Small intestine (tissue), 16 donors: ENCODE measurements at places on chromosomes 5 and 9. TPM values are rescaled to one million over a fixed set of nuclear protein-coding genes. Genes with fewer than 3 reads are reported as not detected.

DNA sequence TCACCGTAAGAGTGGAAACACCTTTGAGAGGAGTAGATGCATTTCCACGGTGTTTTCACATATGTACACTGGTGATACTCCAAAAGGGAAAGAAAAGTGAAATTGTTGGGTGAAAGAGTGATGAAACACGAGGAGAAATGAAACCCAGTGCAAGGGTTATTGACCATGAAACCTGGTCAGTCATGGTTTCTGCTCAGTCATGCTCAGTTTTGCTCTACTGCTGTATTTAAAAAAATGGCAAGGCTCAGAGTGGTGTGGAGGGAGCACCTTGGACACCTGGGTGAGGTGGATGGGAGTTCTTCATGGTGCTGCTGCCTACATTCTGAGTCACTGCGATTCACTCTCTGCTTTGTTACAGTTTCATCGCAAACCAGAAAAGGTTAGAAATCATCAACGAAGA lies 32.3 kb downstream of the NTRK2 start:
- H3K4me1 ChIP-seq, result no peaks in the 10 kb centered on the region
- H3K27me3 ChIP-seq, result no peaks in the 10 kb centered on the region
- no peak for DNase-seq
- no peaks in the 10 kb centered on the region for H3K36me3 ChIP-seq
- H3K27ac ChIP-seq, result no peak overlapping the region

GRCh38 chr9:79977074-79977435 lies 405.3 kb downstream of the TLE4 start:
- no peaks in the 10 kb centered on the region for H3K4me1 ChIP-seq
- no peaks in the 10 kb centered on the region for H3K36me3 ChIP-seq
- H3K4me3 ChIP-seq, result no peak overlapping the region

- H3K4me3 ChIP-seq, result no peak overlapping the region
- no peaks in the 10 kb centered on the region for H3K36me3 ChIP-seq
- no peaks in the 10 kb centered on the region for H3K27me3 ChIP-seq
- H3K27ac ChIP-seq, result no peak overlapping the region
- no peaks in the 10 kb centered on the region for H3K4me1 ChIP-seq
- no peak for DNase-seq
These were observed 284.2 kb downstream of the MAST4 start for GRCh38 chr5:66880401-66880800.

DNA sequence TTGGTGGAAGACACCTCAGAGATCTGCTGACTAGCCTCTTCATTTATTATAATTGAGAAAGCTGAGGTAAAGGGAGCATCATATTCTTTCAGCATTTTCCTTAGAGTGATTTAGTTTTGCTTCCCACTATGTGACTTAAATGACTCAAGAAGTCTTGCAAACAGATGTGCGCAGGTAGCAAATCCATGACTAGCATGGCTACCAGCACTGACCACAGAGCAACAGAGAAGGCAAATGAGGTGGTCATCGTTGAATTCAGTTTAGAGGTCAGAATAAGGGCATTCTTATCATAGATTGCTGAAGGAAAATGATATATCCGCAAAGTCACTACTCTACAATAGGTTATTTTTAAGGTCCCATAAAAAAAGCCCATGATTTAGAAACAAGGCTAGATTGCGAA lies 162.2 kb downstream of the PIK3R1 start:
- H3K27me3 ChIP-seq, result no peaks in the 10 kb centered on the region
- peak overlapping the region; percentile 22 for H3K27ac ChIP-seq
- DNase-seq, result no peak
- H3K4me3 ChIP-seq, result no peak overlapping the region

DNA sequence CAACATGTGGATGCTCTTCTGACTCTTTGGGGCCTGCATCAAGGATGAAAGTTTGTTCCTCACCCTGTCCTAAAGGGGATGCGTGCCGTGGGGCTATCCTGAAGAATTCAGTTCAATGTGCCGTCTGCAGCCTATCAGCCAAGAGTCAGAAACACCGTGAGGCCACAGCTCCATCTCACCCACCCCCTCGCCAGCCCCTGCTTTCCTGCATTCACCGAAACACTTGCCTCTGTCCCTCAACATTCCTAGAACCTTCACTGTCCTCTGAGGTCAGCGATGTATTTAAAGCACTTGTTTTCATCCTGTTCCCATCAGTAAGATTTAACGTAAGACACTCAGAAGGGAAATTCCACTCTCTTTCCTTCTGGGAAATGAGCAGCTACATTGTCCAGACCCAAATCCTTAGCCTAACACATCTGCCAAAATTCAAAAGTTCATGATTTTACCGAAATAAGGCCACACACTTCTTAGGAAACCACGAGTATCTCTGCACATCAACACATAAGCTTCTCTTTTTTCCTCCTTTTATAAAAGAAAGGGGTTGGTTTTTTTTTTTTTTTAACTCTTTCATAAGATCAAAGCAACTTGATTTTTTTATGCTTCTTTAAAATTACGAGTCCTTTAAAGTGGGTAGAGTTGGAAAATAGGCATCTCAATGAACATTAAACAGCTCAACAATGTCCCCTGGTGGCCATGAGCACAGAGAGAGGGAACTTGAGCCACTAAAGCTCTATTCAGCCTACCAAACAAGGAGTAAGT lies 100.7 kb downstream of the SUSD1 start:
- DNase-seq, result peak; percentile 73
- H3K36me3 ChIP-seq, result no peaks in the 10 kb centered on the region

GRCh38 chr5:172479034-172479783 lies 24.9 kb upstream of the SH3PXD2B start:
- no peak overlapping the region for H3K4me3 ChIP-seq
- DNase-seq, result peak; percentile 93
- H3K27me3 ChIP-seq, result no peaks in the 10 kb centered on the region
- no peak overlapping the region for H3K27ac ChIP-seq
- H3K36me3 ChIP-seq, result no peaks in the 10 kb centered on the region

DNA sequence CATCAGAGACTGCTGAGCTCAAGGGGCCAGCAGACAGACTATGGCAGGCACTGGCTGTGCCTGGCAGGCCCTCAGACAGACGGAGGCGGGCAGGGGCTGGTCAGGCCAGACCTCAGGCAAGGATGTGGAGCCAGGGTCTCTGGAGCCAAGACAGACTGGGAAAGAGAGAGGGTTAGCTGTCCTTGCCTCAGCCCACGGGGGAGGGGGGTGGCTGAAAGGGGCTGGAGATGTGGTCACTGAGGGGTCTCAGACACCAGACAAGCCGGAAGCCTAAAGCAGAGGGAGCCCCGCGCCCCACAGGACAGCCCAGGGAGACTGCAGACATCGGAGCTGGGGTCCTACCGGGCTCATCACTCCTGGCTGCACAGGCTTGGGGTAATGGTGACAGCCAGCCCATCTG lies 141.2 kb upstream of the FOXD4L5 start:
- H3K27ac ChIP-seq, result no peak overlapping the region
- no peak overlapping the region for H3K4me3 ChIP-seq
- no peaks in the 10 kb centered on the region for H3K36me3 ChIP-seq
- H3K4me1 ChIP-seq, result no peaks in the 10 kb centered on the region
- no peak for DNase-seq

- H3K4me1 ChIP-seq, result no peaks in the 10 kb centered on the region
- no peak overlapping the region for H3K27ac ChIP-seq
- no peaks in the 10 kb centered on the region for H3K27me3 ChIP-seq
- no peak overlapping the region for H3K4me3 ChIP-seq
- no peaks in the 10 kb centered on the region for H3K36me3 ChIP-seq
These were observed 36.4 kb downstream of the PHF2 start for GRCh38 chr9:93612796-93613154.

DNA sequence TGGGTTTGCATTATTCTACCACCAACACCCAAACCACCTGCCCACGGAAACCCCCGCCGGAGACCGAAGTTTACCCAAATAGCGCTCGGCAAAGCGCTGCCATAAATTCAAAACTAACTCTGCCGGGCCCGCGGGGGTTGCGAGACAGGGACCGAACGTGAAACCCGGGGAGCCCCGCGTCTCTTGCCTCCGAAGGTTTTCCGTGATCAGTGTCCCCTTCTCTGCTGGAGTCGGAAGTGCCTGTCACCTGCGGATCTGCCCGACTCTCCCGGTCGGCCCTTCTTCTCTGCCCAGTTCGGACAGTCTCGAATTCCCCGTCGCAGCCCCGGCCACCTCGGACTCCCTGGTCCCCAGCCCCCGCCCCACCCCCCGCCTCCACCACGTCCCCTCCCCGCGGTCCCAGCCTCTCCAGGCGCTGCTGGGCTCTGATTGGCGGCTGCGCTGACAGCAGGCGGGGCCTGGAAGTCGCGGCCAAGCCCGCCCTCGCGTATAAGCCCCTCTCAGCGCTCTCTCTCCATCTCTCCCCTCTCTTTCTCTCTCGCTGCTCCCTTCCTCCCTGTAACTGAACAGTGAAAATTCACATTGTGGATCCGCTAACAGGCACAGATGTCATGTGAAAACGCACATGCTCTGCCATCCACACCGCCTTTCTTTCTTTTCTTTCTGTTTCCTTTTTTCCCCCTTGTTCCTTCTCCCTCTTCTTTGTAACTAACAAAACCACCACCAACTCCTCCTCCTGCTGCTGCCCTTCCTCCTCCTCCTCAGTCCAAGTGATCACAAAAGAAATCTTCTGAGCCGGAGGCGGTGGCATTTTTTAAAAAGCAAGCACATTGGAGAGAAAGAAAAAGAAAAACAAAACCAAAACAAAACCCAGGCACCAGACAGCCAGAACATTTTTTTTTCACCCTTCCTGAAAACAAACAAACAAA lies at the start of gene RORB:
RORB (plus strand) TSS at position 517 of the 929 bp plus-strand sequence. CDS start 642 bp downstream, outside the sequence.
- peaks cover 39% of the 10 kb centered on the region for H3K27me3 ChIP-seq
- DNase-seq, result peak; percentile 32
- H3K4me1 ChIP-seq, result peaks cover 7% of the 10 kb centered on the region
- no peaks in the 10 kb centered on the region for H3K36me3 ChIP-seq

DNA sequence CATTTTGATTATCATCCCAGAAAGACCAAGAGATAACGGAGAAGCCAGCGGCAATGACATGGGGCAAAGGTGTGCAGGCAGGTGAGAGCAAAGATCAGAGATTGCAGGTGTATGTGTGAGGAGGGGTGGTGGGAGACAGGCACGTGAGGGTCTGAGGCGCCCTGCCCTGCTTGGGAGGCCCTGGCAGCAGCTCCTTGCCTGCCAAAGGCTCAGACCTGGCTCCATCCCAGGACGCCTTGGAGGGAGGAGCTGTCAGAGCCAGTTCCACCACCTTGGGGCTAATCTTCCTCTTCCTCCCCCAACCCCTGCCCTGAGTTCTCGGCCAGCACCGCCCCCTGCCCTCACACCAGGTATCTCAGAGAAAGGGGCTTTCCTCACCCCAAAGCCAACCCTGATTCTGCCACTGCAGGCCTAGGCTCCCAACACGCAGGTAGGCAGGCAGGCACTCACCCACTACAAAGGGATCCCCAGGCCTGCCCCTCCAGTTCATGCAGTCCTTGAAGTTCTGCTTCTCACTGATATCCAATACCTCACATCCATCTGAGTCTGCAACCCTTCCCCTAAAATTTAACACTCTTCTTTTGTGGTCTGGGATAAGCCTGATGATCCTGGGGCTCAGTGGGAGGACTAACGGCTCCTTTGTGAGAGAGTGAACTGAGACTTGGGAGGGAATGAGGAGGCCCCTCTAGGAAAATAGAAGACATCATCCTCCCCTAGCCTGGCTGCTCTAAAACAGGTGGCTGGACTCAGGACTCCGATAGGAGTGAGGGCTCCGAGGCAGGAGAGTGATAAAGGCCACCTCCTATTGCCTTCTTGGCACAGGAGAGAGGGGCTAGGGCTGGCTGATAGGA lies 1.8 kb downstream of the AQP3 start:
- peak overlapping the region; percentile 96 for H3K27ac ChIP-seq
- DNase-seq, result peak; percentile 90
- no peak overlapping the region for H3K4me3 ChIP-seq

- H3K4me1 ChIP-seq, result no peaks in the 10 kb centered on the region
- no peak for DNase-seq
- H3K36me3 ChIP-seq, result no peaks in the 10 kb centered on the region
- H3K27me3 ChIP-seq, result peaks cover 8% of the 10 kb centered on the region
These were observed 6.3 kb upstream of the NR5A1 start for GRCh38 chr9:124513376-124513994.

DNA sequence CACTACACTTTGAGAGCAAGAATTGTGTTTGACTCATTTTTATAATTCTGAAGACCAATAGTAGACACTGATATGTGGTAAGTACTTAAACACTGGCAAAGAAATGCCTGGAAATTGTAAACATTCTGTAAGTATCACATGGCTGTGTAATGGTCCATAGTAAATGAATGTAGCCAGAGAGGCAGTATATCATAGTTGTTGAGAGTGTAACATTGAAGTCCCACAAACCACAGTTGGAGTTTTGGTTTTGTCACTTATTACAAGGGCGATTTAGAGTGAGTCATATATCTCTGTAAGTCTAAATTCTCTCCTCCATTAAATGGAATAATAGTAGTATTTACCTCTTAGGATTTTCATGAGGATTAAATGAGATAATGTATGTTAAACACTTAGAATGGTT lies 181.1 kb upstream of the MEF2C start:
- H3K4me1 ChIP-seq, result no peaks in the 10 kb centered on the region
- no peaks in the 10 kb centered on the region for H3K27me3 ChIP-seq
- DNase-seq, result no peak

DNA sequence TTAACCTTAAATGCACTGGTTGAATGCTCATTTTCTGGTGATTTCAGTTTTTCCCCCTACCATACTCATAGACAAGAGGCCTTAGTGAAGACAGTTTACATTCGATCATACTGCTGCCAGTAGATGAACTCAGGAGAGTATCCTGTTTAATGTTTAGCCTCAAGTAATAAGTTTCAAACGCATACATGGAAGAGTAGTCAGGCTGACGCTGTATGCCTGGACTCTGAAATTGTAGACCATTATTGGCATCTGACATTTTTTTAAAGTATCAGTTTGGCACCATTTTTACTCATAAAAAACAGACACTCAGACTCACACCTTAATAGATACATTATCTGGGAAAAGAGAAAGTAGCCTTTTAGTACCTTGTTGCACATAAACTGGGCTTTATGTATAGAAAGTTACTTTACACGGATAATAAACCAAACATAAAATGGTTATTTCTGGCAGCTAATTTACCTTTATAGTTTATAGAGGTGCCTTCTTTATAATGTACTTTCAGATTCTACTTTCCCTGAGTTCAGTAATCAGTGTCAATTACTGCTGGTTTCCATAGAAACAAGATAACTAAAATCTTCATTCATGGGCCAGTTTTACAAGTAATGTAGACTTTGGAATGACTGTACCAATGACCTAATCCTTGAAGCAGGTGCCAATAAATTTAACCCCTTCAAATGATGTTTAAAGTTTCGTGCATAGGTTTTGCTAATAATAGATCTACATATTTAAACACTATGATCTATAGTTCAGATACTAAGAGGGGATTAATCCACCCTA lies 183.8 kb upstream of the ITGA1 start:
- H3K4me1 ChIP-seq, result peaks cover 4% of the 10 kb centered on the region
- no peak overlapping the region for H3K4me3 ChIP-seq
- peak; percentile 83 for DNase-seq
- no peaks in the 10 kb centered on the region for H3K27me3 ChIP-seq

SHISAL2B gene
- 0.18 TPM for polyA plus RNA-seq

LCN12 gene
- polyA plus RNA-seq, result 88.7 TPM

CDO1 gene
- polyA plus RNA-seq, result 1.1 TPM

GALNT10 gene
- 18.1 TPM for polyA plus RNA-seq

HRH2 gene
- 3.3 TPM for polyA plus RNA-seq

NEUROG1 gene
- polyA plus RNA-seq, result not detected

NREP gene
- polyA plus RNA-seq, result 4.1 TPM

PALM2AKAP2 gene
- not detected for polyA plus RNA-seq

SH3RF2 gene
- 23.6 TPM for polyA plus RNA-seq

PRUNE2 gene
- 1.6 TPM for polyA plus RNA-seq
